Uterine smooth muscle cell (primary cell): ENCODE measurements at places on chromosomes 11 and 22. TPM values are rescaled to one million over a fixed set of nuclear protein-coding genes. Genes with fewer than 3 reads are reported as not detected.

CTSD gene
- total RNA-seq, result 125 and 288 TPM in 2 replicates

GVQW3 gene
- 1.7 and 2.3 TPM in 2 replicates for total RNA-seq

NAALADL1 gene
- total RNA-seq, result 24.7 and 31.5 TPM in 2 replicates

MMP3 gene
- total RNA-seq, result 54.4 and 65.3 TPM in 2 replicates

UEVLD gene
- 27.1 and 31.4 TPM in 2 replicates for total RNA-seq
